ENCODE measurements at places on chromosomes 2 and 18.

DNA sequence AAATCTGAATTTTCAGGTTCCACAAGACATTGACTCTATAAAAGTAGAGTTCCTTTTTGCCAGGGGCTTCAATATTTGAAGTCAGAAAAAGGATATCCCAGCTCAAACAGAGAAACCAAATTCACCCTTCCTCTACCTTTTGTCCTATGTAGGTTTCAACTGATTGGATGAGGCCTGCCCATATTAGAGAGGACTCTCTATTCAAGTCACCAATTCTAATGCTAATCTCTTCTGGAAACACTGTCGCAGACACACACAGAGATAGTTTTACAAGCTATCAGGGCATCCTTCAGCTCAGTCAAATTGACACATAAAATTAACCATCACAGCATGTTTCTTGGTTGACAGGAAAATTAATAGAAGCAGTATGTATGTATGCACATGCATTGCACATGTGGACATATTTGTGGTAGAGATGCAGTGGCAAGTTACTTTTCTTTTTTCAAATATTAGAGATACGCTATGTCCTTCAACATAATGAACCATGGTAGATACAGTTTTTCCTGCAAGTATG, 207.1 kb downstream of the RAD51AP2 start:
- DNase-seq = no peak

GRCh38 chr2:208990716-208991115, 433.1 kb upstream of the MAP2 start:
- no peak for DNase-seq

DNA sequence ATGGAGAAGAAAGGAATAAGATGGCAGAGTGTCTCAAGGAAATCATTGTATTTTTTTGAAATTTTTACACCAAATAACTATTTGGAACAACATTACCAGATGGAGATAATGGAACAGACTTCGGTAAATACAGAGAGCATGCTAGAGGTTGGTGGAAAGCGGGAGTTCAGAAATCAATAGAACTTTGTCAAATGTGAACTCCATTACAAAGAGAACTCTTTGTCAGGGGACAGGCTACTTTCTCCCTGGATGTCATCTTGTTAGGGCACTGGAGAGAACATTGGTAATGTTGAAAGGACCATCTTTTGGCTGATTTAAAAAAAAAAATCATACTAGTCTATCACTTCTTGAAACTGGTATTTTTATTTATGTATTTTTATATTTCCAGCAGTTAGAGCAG, 30.8 kb downstream of the DCC start:
- no peak for DNase-seq

DNA sequence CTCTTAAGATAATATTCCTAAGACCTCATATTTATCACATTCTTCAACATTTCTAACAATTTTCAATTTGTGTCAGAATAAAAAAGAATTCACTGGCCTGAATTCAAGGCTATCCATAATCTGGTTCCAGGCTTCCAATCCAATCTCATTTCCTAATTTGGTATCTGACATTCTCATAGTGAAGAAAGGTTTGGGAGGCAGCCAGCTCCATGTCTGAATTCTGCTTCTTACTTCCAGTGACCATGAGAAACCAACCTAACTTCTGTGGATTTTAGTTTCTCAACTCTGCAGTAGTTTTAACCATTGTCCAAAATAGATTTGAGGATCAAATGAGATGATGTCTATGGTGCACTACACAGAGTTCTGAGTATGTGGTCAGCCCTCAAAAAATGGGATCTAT, 439.1 kb upstream of the GCFC2 start:
- no peak for DNase-seq

GRCh38 chr18:51342815-51343214, 145.3 kb upstream of the MEX3C start:
- peak; percentile 79 for DNase-seq

- DNase-seq = no peak
These were observed 197.7 kb upstream of the STON1 start for GRCh38 chr2:48332286-48332685.

DNA sequence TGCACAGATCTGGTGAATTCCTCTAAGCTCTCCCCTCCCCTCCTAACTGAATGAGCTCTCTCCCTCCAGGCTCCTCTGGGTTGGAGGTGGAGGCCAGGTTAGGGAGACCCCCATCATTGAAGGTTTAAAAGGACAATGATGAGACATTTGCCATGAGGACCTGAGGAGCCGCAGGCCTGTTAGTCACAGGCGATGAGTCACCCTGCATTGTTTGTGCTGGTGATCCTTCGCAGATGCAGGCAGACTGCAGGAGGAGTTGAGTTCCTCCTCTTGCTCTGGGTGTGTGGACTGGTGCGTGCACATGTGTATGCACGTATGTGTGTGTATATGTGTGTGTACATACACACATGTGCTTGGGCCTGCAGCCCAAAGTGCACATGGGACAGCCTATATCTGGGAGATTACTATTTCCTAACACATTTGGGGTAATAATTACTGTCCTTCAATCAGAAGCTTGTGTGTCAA, 42.0 kb downstream of the MCFD2 start:
- peak; percentile 77 for DNase-seq

- no peak for DNase-seq
These were observed 312.2 kb upstream of the SLC14A2 start for GRCh38 chr18:45303026-45303425.

DNA sequence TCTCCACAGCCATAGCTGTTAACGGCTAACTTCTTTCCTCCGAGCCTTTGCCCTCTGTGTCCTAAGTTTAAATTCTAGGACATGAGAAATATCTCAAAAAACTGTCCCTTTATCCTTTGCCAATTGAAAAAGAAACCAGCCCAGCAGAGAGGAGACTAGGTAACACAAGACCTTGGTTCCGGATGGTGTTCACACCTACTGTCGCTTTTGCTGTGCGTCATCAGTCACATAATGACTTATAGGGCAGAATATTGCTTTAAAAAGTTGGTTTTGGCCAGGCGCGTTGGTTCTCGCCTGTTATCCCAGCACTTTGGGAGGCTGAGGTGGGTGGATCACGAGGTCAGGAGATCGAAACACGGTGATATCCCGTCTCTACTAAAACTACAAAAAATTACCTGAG, 66.2 kb downstream of the SP3 start:
- no peak for DNase-seq

DNA sequence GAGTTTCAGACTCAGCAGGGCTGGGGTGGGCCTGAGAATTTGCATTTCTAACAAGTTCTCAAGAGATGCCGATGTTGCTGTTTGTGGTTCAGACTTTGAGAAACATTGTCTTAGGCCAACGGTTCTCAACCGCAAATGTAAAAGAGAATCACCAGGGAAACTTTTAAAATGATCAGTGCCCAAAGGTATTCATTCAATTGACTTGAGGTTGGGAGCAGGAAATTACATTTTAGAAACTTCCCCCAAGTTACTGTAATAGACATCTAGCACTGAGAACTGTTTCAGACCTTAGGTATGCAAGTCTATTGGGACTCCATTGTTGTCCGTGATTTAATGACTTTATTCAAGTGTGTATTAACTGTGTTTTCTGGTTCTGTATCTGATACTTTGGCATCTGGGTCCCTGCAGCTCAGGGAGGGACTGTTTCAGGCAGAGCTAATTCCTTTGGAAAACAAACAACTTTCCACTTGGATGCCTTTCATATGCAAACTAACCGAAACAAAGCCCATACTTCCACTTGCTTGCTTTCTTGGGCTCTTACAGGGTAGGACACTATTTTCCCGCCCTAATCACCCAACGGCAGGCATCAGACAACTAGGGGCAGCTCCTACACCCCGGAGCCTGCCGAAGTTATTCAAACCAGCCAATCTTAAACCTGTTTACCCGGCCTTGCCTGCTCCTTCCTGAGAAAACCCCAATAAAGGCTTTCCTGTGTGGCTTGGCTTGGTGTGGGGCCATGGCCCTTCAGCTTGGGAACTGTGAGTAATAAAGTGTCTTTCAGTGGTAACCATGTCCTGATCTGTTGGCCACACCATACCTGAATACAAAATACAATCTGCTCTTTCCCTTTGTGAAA, 97.6 kb downstream of the POLE4 start:
- no peak for DNase-seq

GRCh38 chr2:23427350-23427749, 42.4 kb downstream of the KLHL29 start:
- no peak for DNase-seq

DNA sequence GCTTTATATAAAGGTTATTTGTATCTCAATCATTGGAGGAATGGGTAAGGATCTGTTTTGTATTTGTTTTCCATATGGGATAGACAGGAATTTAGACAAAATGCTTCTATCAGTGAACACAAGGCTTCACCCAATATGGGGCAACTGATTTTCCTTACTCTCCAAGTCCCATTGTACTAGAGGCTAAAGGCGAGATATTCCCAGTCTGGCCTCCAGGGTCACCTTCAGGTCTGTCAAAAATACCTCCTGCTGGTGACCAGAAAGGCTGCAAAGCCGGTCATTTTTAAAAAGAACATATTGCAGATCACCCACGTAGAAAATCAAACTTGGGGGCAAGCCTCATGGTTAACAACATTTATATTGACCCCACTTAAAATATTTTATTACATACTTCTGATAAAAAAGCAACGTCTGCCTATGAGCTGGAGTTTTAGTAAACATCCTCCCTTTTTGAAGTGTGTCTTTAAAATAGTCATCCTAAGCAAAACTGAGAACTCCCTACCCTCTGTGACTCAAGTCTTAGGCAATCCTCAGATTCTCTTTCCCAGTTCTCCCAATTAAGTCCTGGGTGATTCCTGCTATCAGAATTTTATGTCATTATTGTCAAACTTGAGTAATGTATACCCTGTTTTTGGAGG, 276.6 kb downstream of the MREG start:
- no peak for DNase-seq

- no peak for DNase-seq
These were observed 46.2 kb downstream of the PKP4 start for GRCh38 chr2:158502974-158503373.

- DNase-seq = peak; percentile 57
These were observed 1.2 kb downstream of the VPS54 start for GRCh38 chr2:64017811-64018700.

DNA sequence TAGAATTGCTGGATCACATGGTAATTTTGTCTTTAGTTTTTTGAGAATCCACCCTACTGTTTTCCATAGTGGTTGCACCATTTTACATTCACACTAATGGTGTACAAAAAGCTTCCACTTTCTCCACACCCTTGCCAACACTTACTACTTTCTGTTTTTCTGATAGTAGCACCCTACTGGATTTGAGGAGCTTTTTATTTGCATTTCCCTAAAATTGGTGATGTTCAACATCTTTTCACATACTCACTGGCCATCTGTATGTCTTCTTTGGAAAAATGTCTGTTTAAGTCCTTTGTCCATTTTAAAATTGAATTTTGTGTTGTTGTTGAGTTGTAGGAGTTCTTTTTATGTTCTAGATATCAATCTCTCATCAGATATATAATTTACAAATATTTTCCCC, 3.5 kb downstream of the POLR1A start:
- no peak for DNase-seq

- DNase-seq = no peak
These were observed 302.6 kb upstream of the SLC14A2 start for GRCh38 chr18:45312555-45313126.

GRCh38 chr2:152407204-152407721, 72.3 kb downstream of the FMNL2 start:
- no peak for DNase-seq

GRCh38 chr2:217414429-217414828, 554.6 kb upstream of the TNP1 start:
- no peak for DNase-seq

DNA sequence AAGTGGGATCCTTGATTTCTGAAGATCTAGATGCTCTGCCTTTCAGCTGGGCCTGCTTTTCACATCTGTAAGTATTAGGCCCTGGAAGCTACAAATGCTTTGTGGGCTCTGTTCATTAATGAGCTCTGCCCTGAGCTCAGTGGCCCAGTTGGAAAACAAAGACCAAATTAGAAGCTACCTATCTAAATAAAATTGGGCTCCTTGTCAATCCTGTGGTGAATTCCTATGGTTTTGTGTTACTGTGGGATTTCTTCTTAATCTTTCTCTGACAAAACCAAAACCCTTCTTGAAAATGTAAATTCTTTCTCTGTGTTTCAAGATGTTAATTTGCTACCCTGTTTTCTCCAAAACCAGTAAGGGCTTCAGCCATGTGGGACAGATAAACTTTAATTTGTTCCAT, 219.0 kb upstream of the HS6ST1 start:
- no peak for DNase-seq

DNA sequence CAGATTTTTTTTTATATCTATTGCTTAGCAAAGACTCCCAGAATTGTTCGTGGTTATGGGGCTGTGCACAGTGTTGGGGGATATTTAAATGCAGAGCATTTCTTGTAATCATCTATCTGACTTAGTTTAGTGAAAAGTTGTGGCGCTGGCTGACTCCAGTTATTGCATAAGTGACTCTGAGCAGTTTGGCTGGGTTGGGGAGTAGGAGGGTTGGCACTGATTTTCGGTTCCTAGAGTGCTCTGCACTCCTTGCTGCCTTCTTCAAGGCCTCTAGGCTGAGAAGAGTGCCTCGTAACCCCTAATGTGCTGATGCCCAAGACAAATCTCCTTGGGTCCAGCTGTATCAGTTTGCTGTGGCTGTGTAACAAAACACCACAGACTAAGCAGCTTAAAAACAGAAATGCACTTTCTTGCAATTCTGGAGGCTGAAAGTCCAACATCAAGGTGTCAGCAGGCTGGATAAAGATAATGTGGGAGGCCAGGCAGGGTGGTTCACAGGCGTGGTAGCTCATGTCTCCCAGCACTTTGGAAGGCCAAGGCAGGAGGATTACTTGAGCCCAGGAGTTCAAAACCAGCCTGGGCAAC, 6.5 kb upstream of the IMPA2 start:
- DNase-seq = no peak

GRCh38 chr18:23694637-23695430, 5.6 kb downstream of the LAMA3 start:
- no peak for DNase-seq

DNA sequence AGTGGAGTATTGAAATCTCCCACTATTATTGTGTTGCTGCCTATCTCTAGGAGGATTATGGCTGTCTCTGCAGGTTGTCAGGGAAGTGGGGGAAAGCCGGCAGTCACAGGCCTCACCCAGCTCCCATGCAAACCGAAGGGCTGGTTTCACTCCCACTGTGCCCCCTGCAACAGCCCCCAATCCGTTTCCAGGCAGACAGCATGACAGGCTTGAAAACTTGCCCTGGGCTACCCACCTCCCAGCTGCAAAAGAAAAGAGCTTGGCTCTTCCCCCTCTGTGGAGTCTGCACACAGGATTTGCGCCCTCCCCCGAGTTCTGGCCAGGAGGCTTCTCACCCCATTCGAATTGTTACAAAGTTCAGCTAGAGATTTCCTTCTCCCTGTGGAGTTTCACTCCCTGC, 87.4 kb upstream of the MSTN start:
- no peak for DNase-seq

DNA sequence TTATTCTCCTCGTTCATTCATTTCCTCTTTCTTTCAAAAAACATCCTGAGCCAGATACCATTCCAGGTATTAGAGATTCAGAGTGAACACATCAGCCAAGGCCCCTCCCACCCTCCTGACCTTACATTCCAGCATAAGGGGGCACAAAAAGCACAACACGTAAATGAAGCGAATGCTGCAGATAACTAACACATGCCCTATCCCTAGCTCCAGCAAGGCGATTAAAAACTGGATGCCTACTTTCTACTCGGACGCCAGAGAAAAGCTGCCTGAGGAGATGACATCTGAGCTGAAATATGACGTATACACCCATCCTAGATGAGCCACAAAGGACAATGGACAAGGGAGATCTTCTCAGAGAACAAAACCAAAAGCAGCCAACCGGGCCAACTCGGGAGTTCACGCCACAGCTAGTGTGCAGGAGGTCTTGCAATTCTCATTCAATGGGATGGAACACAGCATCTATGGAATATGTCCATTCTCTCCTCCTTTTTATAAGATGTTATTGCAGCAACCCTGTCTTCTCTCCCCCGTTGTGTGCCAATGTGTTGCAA, 33.5 kb downstream of the FEZ2 start:
- no peak for DNase-seq
